ENCODE measurements at places on chromosomes 3 and 15.
A peak's percentile ranks its signal among the peaks of the same experiment; 100 is the strongest.

DNA sequence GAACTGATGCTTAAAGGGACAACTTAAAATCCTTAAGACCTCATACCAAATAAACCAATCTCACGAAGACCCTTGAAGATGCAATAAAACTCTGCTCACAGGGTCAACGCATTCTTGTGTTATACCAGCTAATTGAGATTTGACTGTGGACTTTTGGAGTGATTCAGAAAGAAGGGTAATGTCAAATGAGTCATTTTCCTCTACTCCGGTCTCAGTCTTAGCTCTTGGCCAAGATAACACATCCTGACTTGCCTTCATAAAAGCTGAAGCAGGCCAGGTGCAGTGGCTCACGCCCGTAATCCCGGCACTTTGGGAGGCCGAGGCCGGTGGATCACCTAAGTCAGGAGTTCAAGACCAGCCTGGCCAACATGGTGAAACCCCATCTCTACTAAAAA, 3.8 kb downstream of the PKM start:
- peak; percentile 90 for DNase-seq

GRCh38 chr3:121750087-121750415, 510 bp upstream of the GOLGB1 start:
- no peak for DNase-seq

GRCh38 chr3:81953111-81953510, 191.7 kb upstream of the GBE1 start:
- DNase-seq: no peak

- DNase-seq: peak; percentile 82
These were observed 115.4 kb upstream of the ROPN1 start for GRCh38 chr3:124107104-124107890.

DNA sequence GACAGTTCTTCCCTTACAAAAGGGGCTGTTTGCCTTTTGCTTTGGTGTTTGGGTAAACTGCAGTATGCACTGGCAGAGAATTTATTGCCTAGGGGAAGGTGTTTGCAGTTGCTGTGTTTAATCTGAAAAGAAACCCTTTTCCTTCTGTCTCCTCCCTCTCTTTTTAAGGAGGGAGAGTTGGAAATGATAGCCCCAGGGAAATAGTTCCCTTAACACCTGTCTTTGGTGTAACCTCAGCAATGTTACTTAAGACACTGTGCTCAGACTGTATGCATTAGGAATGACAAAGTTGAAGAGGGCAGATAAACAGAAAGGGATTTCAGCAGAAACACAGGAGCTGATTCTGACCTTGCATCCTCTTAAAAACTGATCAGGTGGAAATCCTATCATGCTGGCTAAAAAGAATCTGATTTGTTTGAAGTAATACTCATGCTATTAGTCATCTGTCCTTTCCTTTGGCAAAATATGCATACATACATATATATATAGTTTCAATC, 125.4 kb downstream of the TP63 start:
- no peak for DNase-seq

DNA sequence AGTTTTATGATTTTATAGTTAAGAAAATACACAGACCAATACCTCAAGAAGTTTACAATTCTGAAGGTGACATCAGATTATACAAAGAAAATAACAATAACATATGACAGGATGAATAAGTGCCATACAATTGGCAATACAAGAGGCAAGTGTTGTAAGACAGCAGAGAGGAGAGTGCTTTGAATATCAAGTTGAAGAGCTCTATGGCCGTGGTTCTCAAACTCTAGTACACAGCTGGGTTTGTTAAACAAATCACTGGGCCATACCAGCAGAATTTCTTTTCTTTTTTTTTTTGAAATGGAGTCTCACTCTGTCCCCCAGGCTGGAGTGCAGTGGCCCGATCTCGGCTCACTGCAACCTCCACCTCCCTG, 167.1 kb upstream of the NECTIN3 start:
- no peak for DNase-seq

DNA sequence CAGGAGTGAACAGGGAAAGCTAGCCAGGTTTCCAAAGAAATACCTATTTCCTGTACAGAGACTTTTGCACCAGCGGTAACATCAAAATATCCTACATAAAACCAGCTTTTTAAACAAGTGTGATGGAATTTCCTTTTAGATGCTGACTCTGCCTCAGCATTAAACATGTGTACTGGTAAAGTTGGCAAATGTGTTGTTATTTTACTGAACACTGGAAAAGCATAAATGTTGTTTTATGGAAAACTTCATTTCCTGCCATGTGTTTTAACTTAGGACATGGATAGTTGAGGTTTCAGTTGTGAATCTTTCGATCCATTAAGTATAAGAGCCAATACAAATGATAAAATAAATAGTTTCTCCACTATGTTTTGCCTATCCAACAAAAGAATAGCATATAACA, 15.7 kb downstream of the OXNAD1 start:
- DNase-seq: peak; percentile 54

DNA sequence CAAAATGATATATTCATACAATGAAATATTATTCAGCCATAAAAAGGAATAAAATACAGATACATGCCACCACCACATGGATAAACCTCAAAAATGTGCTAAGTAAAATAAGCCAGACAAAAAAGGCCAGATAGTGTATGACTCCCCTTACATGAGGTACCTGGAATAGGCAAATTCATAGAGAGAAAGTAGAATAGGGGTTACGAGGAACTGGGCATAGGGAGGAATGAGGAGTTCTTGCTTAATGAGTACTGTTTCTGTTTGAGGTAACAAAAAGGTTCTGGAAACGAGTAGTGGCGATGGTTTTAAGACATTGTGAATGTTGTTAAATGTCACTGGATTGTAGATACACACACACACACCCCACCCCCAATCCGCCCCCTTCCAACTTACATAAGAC, 8.2 kb downstream of the RAF1 start:
- DNase-seq: no peak
